Activated CD4-positive, alpha-beta T cell treated with anti-CD3 and anti-CD28 coated beads, Interleukin-2, amount 50 U/mL, for 48 hours (primary cell): ENCODE measurements at places on chromosomes 2 and 18.

DNA sequence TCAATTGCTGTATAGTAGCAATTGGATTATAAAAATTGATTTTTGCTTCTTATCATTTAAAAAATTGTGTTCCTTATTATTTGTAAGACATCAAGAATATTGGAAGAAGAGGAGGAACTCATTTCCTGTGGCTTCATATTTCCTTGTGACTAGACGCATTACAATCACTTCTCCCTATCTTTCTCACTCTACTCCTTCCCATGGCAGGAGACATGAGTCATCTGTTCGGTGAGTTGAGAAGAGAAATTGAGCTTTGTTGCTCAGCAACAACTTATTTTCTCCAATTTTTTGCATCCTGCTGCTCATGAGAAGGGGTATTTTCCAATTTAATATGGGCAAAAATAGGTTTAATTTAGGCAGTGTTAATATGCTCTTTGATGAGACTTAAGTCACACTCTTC lies 1783.9 kb downstream of the SUCLG1 start:
- no peak for DNase-seq

DNA sequence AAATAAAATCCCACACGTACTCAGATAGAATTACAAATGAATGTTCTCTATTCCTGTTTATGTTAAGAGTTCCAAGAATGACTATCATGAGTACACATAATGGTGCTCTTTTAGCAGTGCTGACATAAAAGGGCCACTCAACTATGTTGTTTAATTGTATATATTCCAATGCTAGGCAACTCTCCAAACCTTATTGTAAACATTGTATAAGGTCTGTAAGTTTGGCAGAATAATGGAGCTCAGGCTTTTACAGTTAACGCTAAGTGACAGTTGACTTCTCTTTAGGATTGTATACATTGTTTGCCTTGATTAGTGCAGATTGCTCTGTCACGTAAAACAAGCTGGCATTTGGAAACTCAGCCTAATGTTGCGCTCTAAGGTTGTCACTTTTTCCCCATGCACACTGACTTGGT lies 20.8 kb downstream of the RBMS1 start:
- no peak for DNase-seq

GRCh38 chr2:46647766-46648742 lies 168.7 kb downstream of the TMEM247 start:
- DNase-seq: no peak

DNA sequence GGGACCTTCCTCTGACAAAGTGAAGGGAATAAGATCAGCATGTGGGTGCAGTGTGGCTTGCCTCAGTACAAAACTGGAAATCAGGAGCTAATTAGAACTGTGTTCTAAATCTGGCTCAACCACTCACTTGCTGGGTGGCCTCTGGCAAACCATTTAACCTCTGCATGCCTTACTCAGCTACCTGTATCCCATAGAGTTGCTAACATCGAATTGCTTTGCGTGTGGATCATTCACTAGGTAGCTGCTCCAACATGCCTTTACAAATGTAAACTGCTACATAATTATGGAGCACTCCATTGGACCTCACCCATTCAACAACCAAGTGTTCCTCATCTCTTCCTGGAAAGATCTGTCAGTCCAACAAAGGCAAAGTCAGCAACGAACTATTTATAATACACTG lies 19.0 kb downstream of the PLEKHM3 start:
- no peak for DNase-seq

DNA sequence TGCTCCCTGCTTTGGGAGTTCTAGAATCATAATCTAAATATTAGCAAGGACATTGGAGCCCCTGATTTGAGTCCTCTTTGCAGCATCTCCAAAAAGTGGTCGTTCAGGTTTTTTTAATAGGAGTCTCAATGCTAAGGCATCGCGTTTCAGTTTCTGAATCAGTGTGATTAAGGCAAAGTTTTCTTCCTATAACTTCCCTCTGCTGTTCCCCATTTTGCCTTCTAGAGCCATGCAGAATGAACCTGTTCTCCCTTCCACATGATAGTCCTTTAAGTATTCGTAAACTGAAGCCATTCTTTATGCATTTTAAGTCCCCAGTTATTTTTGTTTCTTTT lies 159.5 kb downstream of the PTGR3 start:
- DNase-seq: no peak

DNA sequence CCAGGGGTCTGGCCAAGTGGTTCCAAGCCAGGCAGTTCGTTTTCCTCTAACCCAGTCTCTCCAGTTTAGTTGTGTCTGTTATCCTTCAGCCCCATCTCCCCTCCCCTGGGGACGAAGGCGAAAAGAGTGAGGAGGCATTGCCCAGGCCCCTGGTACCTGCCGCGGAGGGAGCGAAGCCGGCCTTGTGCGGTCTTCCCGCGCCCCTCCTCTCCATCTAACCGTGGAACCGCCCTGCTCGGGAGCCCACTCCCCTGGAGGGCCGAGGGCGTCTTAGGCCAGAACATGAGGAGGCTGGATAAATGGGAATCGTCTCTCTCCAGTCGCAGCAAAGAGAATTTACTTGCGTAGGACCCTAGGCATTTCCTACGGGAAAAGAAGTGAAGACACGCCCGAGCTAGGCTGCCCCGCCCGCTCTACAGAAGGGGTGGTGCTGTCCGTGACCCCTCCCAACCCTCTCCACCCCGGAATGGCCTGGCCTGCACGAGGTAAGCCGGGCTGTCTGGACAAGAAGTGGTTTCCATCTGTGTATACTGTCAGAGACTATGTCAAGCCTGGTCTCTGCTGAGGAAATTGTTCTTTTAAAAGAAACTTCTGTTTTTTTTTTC lies 156.2 kb downstream of the MIB1 start:
- no peak for DNase-seq

GRCh38 chr2:200415455-200415854 lies 94.4 kb downstream of the KCTD18 start:
- no peak for DNase-seq

GRCh38 chr18:70154591-70155194 lies 50.8 kb downstream of the RTTN start:
- no peak for DNase-seq

DNA sequence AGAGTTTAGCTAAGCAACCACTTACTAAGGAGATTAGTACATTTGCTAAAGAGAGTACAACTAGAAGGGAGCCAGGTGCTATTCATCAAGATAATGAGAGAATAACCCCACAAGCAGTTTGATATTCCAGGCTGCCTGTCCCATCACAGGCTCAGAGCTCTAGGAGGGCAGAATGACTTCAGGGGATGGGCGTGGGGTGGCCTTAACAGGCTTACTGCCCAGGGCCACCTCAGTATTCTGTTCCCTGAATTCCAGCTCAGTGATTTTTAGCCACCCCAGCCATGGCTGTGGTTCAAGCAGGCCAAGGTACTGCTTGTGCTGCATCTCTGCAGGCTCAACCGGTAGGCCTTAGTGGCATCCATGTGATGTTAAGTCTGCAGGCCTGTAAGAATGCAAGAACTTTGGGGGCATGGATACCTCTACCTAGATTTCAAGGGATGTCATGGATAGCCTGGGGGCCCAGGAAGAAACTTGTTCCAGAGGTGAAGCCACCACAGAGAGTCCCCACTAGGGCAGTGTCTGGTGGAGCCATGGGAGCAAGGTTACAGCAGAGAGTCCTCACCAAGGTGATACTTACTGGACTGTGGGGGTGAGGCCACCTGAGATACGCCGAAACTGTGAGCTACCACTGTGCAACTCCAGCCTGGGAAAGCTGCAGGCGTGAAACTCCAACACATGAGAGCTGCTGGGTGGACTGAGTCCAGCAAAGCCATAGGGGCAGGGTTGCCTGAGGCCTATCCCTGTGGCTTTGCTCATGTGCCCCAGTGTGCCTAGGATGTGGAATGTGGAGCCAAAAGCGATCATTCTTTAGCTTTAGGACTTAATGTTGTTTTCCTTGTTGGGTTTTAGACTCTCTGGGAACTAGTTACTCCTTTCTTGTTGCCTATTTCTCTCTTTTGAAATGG lies 107.7 kb downstream of the EHBP1 start:
- no peak for DNase-seq
